ENCODE measurements at places on chromosomes 7 and 10.
A peak's percentile ranks its signal among the peaks of the same experiment; 100 is the strongest.

GRCh38 chr7:120583899-120584586, 273.9 kb downstream of the TSPAN12 start:
- DNase-seq, result no peak

DNA sequence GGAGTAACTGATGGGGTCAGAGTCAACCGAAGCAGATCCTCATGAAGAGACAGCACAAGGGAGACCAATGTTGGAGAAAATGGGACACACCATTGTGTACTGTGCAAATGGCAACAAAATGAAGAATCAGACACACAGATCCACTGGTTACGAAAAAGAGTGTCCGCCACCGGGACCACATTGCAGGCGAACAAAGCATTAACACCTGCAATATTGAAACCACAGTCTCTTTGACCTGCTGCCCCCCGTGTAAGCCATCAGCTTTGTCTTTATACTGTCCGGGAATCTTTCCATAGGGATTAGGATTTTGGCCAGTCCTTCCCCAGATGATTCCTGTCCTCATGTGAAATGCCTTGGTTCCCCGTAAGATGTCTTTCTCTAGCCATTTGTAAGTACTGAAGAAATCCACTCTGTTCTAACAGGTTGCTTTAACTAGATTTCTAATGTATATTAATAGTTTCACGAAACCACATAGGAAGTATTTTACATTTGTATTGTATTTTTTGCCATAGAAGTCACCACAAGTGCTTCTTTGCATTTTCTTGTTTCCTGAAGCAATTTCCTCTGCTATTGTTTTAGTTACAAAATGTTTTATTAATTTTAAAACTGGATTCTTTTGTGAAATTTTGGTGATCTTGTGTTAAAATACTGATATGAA, 140.8 kb upstream of the NFE2L3 start:
- no peak for DNase-seq

DNA sequence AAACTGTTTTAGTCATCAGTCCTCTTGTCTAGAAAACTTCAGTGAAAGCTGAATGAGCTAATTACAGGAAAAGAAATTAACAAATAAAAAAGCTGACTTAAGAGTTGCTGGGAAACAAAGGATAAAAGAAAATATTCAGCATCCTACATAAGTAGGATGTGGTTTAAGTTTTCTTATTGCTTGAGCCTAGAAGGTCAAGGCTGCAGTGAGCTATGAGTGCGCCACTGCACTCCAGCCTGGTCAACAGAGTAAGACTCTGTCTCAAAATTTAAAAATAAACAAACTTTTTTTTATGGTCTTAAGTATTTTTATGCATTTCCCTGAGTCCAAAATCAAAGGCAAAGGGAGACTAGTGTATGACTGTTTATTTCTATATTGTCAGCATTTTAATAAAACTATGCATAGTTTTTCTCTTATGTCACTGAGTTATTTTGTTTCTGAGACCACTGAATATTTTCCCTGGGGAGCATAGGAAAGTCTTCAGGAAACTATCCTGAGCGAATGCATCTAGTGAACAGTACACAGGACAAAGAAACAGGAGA, 40.0 kb upstream of the LRRN3 start:
- DNase-seq, result no peak

DNA sequence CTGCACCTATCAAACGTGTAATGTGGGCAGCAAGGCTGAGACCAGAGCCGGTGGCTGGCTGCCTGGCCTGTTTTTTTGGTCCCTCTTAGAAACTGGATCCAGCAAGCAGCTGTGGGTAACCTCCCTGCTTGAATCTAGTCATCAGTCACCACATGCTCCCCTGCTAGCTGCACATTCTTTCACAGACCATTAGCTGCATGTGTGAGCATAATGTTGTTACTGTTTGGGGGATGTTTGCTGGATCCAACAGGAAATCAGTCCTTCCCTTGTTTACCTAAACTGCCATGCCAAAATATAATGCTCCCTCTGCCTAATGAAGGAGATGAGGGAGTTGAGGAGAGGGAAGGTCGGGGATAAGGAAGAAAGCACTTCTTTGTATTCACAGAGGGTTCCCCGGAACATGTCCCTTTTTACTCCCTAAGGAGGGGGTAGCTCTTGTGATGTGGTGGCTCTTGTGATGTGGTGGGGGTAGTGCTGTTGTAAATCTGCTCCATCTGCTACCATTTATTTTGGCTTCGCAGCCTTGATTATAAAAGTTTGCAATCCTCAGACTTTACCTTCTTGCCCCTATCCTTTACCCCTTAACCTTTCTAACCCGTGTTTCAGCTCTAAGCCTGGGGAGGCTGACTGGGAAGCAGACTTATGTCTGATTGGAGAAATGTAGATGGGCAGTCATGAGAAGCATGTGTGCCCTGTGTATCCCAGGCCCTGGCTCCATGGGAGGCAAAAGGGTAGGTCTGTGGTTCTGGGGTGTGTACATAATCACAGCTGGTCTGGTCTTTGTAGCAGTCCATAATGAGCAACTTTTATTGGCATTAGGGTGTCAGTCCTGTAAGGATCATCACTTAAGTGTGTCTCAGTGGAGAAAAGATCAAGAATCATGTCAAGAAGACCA, 20.8 kb downstream of the LOXL4 start:
- DNase-seq, result peak; percentile 16

GRCh38 chr10:97844678-97845077, 5.0 kb upstream of the GOLGA7B start:
- DNase-seq, result no peak

- DNase-seq, result no peak
Observed at GRCh38 chr10:74453169-74453568, 302.1 kb downstream of the ADK start.

DNA sequence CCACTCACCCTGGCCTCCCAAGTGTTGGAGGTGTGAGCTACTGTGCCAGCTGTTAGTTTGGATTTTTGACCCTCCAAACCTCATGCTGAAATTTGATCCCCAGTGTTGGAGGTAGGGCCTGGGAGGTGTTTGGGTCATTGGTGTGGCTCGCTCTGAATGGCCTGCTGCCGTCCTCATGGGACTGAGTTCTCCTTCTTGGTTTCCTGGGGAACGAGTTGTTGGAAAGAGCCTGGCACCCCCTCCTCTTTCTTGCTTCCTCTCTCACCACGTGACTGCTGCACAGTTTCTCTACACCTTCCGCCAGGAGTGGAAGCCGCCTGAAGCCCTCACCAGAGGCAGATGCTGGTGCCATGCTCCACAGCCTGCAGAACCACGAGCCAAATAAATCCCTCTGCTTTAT, 253.5 kb downstream of the PHTF2 start:
- DNase-seq, result no peak
